Vagina (tissue), 2 donors: ENCODE measurements at places on chromosomes 1 and 21.

- DNase-seq: no peak
Measured at GRCh38 chr1:234219711-234220110, 153.5 kb upstream of the COA6 start.

GRCh38 chr1:157431751-157432150 is 120.6 kb downstream of the FCRL5 start:
- DNase-seq: no peak

DNA sequence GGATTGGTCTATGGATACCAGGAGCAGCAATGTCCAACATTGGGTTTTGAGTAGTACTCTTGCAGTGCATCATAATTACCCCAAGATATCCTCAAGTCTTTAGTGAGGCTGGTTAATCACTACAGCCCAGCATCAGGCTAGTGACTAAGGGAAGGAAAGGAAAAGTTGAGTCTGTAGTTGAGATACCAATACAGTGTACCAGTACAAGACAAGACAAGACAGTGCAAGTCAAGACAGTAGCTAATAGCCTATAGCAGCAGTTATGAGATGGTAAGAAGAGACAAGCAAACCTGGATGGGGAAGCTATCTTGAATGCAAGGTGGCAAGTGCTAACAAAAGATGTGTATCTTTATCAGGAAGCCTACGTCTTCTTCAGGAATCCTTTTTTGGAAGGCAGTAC is 13.3 kb upstream of the GNG12 start:
- no peak for DNase-seq

DNA sequence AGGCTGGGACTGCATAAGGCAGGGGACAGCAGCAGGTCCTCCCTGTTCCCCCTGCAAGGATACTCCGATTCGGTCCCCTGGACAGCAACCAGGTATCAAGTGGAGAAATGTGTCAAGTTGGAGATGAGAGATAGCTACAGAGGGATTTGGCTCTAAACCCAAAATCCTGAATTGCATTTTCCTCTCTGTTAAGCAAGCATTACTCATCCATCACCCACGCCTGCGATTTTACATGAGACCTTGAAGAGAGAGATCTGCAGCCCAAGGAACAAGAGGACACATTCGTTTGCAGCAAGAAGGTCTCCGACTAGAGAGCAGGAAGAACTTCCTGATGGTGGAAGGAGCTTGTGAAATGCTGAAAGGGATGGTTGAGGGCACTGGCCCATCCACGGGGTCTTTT is 21.9 kb downstream of the SYT2 start:
- no peak for DNase-seq

GRCh38 chr1:93623875-93624274 is 57.8 kb downstream of the BCAR3 start:
- no peak for DNase-seq

DNA sequence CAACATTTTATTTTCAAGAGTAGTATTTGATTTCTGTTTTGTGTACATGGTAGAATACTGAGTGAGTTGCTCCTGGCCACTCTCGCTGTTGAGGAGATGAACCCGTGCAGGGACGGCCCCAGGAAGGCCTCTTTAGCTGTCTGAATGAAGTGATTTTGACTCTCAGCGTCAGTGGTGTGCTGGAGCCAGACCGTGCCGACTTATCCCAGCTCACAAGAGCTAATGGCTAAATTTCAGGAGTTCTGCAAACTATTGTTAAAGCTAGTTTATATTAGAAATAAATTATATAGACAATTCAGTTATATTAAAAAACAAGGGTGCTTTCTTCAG is 111.2 kb upstream of the KIF26B start:
- no peak for DNase-seq

DNA sequence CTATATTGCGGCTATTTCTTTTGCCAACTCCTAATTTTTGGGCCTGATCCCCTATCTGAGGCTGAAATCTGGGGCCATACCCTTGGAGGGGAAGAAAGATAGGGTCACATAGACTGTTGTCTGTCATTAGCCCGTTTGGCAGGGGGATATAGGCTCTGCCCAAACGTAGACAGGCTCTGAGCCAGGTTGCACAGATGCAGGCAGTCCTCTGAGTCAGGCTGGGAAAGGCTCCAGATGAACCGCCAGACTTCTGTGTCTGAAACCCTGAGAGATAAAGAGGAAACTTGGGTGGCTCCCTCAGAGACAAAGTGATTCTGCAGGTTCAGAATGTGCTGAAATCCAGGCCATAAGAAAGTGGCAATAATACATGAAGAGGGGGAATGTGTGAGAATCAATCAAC is 4.0 kb upstream of the CAP1 start:
- DNase-seq: no peak

DNA sequence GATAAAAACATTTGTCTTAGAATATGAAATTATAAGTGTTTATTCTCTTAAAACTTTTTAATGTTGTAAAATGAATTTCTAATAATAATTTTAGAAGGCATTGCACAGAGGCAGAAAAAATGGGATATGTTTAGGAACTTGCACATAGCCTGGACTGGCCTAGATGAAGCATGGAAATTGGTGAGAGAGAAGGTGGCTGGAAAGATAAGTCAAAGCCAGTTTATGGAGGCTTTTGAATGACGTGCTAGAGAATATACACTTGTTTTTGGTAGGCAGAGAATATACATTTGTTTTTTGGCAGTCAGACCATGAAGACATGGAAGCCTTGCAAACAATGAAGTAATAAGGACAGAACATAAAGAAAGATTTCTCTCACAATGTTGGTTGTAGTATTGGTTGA is 2.3 kb upstream of the C4BPA start:
- DNase-seq: no peak

DNA sequence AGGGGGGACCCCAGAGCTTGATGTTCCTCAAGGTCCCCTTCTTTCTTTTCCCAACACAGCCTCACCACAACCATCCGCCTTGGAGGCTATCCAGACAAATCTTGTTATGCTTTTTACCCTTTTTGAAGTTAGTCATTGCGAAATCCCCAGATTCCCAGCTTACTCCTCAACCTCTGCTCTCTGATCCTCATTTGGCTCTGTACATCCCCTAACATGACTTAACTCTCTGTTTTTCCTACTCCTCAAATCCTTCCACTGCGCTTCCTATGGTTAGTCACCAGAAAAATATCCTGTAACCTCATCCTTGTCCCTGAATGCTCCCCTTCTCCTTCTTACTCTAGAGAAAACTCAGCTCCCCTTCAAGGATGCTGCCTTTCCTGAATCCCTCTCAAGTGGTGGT is 189.1 kb upstream of the POU3F1 start:
- no peak for DNase-seq

DNA sequence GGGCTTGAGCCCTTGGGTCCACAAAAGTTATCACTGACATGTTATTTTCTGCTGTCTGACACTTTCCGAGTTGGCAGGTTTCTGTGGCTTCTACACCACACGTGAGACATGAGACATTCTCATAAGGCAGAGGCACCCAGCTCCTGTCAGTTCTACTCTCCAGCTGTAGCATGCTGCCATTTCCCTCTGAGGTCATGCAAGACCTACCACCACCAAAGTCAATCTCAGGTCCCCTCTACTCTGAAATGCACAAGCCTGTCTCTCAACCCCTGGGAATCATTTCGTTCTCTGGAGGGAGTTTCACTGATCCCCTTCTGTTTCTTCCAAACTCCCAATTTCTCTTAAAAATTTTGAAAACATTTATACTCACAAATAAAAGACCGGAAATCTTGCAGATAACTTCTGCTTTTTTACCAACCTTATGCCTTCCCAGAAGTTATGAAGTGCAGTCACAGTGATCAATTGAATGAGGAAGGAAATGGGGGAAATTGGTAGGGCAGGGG is 39.5 kb upstream of the CR2 start:
- no peak for DNase-seq

GRCh38 chr1:226107471-226108460 is 45.2 kb downstream of the H3-3A start:
- no peak for DNase-seq

DNA sequence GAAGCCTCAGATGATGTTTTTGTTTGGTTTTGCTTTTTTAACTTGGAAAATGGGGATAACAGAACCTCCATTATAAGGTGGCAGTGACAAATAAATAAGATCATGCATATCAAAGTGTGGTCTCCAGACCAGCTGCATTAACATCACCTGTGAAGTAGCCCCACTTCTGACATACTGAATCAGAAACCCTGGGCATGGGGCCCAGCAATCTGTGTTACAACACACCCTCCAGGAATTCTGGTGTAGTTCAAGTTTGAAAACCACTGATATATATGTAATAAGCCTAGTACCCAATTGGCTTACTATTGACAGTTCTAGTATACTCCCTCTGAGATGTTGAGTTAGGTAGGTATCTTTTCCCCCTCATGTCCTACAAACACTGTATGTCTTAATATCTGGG is 24.1 kb upstream of the RNF19B start:
- DNase-seq: no peak

DNA sequence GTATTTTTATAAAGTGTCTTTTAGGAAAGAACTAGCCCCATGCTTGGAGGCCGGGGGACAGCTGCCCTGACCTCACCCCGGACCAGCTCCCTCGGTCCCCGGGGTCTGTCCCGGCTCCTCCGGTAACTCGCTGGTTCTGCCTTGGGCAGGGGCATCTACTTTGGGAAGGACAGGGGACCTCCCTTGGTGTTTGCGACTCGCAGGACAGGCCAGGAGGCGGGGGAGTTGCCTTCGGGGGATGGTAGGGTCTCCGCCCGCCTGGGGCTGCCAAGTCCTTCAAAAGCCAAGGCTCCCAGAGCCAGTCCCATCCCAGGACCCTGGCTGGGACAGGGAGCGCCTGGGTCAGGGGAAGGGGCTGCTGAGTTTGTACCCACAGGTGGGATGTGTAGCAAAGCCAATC is 157.9 kb downstream of the PEX14 start:
- no peak for DNase-seq

DNA sequence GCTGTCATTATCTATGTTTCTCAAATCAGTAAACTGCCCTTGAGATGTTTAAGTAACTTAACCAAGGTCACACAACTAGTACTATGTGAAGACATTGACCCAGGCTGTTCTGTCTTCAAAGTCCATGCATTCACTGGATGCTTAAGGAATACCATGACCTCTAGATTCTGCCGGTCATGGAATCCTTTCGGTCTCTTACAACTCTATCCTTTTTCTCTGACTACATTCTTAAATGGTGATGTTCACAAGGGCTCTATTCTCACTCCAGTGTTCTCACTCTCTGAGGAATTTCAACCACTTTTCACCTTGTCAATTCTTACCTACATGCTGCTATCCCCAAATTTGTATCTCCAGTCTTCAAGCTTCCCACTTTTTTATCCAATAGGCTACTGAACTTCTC is 15.2 kb downstream of the CRYZ start:
- DNase-seq: no peak

DNA sequence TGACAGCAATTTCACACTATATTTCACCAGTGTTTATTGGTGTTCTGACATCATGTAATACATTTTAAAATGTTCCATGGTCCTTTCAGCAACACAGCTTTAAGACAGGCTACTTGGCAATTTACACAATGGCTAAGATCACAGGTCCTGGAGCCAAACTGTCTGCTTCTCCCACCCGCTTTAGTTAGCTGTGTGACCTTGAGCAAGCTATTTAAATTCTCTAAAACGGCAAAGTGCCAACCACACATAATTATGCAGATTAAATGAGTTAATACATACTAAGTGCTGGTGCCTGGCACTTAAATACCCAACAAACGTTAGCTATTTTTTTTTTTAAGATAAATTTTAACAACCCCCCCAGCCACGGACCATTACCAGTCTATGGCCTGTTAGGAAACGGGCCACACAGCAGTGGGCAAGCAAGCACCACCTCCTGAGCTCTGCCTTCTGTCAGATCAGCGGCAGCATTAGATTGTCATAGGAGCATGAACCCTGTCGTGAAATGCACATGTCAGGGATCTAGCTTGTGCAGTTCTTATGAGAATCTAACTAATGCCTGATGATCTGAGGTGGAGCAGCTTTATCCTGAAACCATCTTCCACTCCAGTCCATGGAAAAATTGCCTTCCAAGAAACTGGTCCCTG is 26.9 kb downstream of the SOD1 start:
- DNase-seq: no peak

DNA sequence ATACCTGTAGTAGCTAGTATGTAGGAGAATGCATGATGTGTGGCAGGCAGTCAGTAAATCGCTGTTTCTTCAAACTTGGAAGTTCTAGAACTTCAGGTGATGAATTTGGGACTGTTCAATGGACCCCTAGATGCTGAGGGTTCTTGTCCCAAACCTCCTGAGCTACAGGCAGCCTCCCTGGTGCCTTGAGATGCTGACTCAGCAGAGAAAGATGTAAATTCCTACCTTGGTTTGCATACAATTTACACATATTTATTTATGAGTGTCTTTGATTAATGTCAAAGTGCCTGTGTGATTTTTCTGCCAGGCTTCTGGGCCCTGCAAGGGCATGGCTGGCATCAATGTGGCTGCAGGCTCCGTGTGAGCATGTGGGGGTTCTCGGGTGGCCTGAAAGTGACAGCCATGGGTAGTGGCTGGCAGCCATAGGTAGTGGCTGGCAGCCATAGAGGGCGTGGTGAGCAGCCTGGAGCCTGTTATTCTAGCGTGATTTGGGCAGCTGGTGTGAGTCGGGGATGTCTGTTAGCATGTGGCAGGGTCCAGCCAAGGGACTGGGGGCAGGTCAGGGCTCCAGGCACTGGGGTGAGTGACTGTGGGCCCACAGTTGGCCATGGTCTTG is 13.2 kb upstream of the POU3F1 start:
- DNase-seq: no peak

GRCh38 chr21:33113131-33113530 is 43.2 kb downstream of the OLIG1 start:
- no peak for DNase-seq

- DNase-seq: no peak
Measured at GRCh38 chr1:77686796-77687518, 4.5 kb upstream of the ZZZ3 start.

DNA sequence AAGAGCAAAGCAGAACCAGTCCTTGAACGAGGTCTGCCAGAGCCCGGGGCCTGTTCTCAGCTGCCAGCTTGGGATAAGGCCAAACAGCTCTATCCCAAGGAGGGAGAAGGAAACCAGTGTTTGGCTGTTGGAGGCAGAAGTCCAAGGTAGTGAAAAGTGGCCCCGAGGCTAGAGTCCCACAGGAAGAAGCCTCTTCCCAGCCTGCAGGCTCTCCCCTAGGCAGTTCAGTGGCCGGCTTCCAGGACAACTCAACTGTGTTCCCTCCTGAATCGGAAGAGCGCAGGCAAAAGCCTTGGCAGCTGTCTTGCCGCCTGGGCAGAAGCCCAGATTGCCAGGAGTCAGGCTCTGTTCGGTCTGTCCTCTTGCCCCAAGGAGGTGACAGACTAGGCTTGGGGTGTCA is 19.3 kb downstream of the QSOX1 start:
- DNase-seq: no peak

GRCh38 chr1:60470246-60470645 is 396.7 kb upstream of the C1orf87 start:
- no peak for DNase-seq

GRCh38 chr1:204074274-204075138 is 1.6 kb downstream of the SOX13 start:
- DNase-seq: peak; percentile 91

DNA sequence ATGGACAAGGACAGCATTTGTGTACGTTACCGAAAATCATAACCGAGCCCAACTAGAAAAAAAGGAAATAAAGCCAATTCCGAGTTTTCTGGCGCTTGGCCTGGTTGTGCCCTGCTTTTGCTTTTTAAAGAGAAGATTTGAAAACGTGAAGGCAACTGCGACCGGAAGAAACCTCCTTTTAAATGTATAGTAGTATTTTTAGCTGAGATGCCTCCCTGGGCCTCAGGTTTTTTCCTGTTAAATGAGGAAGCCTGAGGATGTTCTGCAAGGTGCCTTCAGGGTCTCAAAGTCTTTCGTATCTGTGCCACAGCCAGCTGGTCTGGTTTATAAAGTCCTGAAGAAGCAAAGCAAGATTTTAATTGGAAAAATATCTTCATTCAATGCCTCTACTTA is 371 bp upstream of the ODF2L start:
- no peak for DNase-seq
